ENCODE measurements at places on chromosomes 4 and X. TPM values are rescaled to one million over a fixed set of nuclear protein-coding genes. Genes with fewer than 3 reads are reported as not detected.

The RBMXL3 gene
- polyA plus RNA-seq: not detected

The PAGE1 gene
- polyA plus RNA-seq: not detected

The CT45A2 gene
- polyA plus RNA-seq: not detected

The STPG2 gene
- polyA plus RNA-seq: 0.03 TPM

The ATP1B4 gene
- polyA plus RNA-seq: not detected

The SYN1 gene
- polyA plus RNA-seq: 0.10 TPM

The MAPK10 gene
- polyA plus RNA-seq: 2.9 TPM

The BEX1 gene
- polyA plus RNA-seq: 0.09 TPM

The AVPR2 gene
- polyA plus RNA-seq: not detected

The MAGEA8 gene
- polyA plus RNA-seq: not detected

The C4orf51 gene
- polyA plus RNA-seq: not detected

The HPGDS gene
- polyA plus RNA-seq: not detected

The MTTP gene
- polyA plus RNA-seq: 0.05 TPM

The HNRNPD gene
- polyA plus RNA-seq: 42.5 TPM

The MAOA gene
- 26.0 TPM for polyA plus RNA-seq

The MAML3 gene
- polyA plus RNA-seq: 0.57 TPM

The SLC34A2 gene
- polyA plus RNA-seq: 0.08 TPM

The TMEM31 gene
- polyA plus RNA-seq: not detected

The SCD5 gene
- 23.3 TPM for polyA plus RNA-seq

The CXCL8 gene
- polyA plus RNA-seq: 5.3 TPM

The ESX1 gene
- not detected for polyA plus RNA-seq

The GNRHR gene
- 0.05 TPM for polyA plus RNA-seq

The ADD1 gene
- 94.4 TPM for polyA plus RNA-seq

The TMPRSS11E gene
- 2.4 TPM for polyA plus RNA-seq

The RTL3 gene
- polyA plus RNA-seq: not detected

The IL2RG gene
- polyA plus RNA-seq: not detected

The CABS1 gene
- polyA plus RNA-seq: not detected

The NPNT gene
- not detected for polyA plus RNA-seq

The EVC2 gene
- polyA plus RNA-seq: 0.79 TPM

The KIT gene
- polyA plus RNA-seq: not detected

The ADH1B gene
- polyA plus RNA-seq: not detected

The FABP2 gene
- not detected for polyA plus RNA-seq

The CHRNA9 gene
- polyA plus RNA-seq: 0.09 TPM

Measured in mammary epithelial cell (primary cell).